Stimulated activated CD4-positive, alpha-beta T cell treated with anti-CD3 and anti-CD28 coated beads, Interleukin-15, amount 100 ng/mL, for 1 hour (primary cell): ENCODE measurements at places on chromosomes 7 and 10.

GRCh38 chr10:3978174-3978573 is 193.2 kb upstream of the KLF6 start:
- DNase-seq = no peak

DNA sequence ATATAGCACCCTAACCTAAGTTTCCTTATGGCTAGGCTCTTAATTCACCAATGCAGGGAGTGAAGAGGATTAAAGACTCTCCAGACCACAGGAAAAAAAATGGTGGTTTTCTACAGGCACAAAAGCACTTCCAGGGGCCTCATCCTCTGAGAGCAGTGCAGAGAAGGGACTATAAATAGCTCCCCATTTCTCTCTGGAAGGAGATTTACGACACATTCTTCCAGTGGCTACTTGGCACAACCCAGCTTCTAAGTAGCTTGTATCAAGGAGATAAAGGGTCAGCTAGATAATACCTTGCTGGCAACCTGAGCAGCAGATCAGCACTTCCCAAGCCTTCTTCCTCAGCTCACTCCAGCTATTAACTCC is 73.5 kb downstream of the CRPPA start:
- DNase-seq = no peak

DNA sequence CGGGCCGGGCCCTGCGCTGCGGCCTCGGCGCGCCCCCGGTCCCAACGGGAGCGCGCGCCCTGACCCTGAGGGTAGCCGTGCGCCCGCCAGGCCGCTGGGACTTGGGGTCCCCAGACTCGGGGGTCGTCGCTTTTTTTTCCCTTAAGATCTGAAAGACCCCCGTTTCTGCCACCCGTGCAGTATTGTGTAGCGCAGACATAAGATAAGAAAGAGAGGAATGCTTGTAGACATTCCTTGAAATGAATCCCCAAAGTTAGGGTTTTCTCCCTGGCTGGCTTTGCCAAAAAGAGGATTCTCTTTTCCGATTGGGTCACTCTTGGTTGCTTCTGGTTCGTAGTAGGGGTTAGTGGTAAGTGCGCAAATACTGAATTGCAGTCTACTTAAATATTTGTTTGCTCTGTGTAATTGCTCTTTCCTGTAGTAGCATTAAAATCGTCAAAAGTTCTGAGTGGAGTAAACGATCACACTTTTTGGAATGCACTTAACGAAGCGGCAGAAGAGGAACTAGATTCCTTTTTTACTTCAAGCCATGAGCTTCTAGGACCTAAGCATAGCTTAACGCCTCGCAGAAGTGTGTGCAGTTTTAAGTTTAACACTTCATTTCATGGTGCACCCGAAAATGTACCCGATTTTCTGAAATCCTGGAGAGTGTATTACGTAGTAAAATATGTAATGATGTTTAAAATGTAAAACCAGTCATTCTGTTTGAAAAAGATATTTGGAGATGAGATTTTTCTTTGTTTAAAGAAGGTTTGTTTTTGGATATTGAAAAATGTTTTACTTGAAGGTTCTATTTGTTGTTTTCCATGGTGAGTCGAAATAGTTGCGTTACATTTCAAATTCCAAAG is 1.3 kb downstream of the CUL1 start:
- DNase-seq = no peak

DNA sequence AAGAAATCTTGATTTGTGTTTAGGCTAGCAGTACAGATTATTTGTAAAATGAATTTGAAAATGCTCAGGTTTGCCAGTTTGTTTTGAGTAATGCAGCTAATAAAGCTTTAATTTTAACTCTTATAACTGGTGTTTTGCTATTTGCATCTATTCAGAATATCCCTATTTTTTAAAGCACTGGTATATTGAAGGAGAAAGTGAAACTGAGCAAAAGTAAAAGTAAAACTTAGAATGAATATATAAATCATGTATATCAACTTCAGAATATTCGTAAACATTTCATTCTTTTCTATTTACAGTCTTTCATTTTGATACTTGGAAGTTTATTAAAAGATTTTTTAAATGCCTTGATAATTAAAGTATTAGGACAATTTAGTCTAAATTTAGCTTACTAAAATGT is 26.2 kb downstream of the TASOR2 start:
- DNase-seq = no peak

DNA sequence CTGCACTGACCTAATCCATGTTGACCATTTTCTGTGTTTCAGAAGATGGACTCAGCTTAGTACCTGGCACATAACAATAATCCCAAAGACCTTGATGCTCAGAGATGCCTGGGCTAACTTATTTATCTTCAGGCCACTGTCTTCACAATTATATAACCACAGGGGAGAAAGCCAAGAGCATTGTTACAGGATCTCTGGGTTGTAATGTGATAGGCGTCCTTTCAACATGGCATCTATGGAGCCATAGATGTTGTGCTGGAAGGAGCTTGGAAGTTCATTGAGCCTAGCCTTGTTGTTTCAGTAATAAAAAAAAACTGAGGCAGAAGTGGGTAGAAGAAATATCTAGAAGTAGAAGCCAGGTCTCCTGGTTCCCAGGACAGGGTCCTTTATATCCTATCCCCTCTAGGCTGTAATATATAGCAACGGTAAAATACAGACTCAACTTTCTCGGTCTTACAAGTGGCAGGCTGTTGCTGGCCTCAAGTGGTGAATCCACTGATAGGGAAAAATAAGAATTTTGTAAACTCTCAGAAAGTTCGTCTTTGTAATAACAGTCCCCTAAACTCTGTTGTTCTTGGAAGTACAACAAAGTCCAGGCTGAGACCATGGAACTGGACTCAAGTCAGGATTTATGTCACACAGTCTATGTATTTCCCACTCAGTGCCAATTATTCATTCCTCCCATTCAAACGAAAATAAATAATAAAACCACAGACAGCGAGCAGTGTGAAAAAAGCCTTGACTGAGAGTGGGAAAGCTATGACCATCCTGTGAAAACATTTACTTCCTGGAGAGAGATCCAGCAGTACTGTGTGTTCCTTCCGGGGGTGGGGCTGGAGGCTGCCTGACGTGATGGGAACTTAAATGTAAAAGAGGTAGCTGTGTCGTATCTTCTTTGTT is 277.6 kb downstream of the REEP3 start:
- no peak for DNase-seq

DNA sequence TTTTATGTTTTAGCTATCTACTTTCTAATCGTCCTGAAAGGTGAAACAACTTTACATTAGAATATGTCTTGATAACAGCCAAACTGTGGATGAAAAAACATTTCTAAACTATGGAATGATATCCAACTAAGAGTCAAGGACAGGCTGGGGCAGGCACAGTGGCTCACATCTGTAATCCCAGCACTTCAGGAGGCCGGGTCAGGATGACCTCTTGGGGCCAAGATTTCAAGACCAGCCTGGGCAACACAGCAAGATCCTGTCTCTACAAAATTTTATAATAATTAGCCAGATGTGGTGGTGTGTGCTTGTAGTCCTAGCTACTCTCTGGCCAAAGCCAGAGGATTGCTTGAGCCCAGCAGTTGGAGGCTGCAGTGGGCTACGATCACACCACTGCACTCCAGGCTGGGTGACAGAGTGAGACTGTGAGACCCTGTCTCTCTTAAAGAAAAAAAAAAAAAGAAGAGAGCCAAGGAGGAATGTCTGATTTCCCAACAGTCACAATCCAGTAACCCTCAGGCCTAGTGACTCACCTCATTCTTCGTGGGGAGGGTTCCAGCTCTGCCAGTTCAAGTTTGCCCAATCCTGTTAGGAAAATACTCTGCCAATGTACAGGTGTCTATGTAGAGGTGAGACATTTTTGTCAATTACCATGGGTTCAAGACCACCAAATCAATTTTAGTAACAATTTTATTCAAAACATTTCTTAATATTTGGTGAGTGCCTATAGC is 14.6 kb upstream of the FZD1 start:
- DNase-seq = no peak

DNA sequence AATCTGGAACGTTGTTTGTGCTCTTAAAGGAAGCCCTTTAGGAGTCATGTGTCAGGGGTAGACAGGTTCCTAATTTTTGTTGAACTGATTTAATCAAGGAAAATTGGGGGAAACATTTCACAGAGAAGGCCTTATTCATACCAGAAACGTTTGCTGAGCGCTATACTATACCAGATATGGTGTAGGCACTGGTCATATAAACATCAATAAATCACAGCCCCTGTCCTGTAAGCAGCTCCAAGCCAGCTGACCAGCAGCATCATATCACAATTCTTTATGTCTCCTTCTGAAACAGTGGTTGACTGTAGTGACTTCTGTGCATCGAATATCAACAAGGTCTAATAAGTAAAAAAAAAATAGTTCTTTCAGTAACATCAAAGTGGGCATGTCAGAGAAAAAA is 1.1 kb downstream of the TMEM178B start:
- no peak for DNase-seq

DNA sequence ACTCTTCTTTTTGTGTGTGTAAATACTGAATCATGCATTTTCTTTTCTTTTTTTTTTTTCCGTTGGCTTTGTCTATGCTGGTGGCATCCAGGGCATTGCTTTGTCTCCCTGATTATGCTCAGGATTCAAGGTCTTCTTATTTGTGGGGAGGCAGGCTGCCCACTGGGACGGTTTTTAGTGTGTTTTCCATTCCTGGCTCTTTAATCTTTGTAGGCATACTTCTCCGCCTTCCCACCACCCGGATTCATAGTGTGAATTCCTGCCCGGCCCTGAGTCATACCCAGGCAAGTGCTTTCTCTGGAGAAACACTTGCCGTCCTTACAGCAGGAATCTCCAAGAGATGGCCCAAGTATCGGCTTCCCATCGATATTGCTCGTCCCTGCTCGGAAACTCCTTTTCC is 5.2 kb downstream of the ZNF655 start:
- no peak for DNase-seq

GRCh38 chr10:45160271-45160670 is 155.1 kb downstream of the OR13A1 start:
- DNase-seq = no peak

GRCh38 chr10:14481752-14482151 is 151.0 kb upstream of the FRMD4A start:
- DNase-seq = no peak

GRCh38 chr7:105638902-105639495 is 57.7 kb upstream of the EFCAB10 start:
- no peak for DNase-seq

GRCh38 chr7:128879939-128880746 is 17.5 kb downstream of the ATP6V1F start:
- DNase-seq = no peak

- DNase-seq = no peak
Observed at GRCh38 chr10:124671486-124672075, 72.6 kb downstream of the FAM53B start.

DNA sequence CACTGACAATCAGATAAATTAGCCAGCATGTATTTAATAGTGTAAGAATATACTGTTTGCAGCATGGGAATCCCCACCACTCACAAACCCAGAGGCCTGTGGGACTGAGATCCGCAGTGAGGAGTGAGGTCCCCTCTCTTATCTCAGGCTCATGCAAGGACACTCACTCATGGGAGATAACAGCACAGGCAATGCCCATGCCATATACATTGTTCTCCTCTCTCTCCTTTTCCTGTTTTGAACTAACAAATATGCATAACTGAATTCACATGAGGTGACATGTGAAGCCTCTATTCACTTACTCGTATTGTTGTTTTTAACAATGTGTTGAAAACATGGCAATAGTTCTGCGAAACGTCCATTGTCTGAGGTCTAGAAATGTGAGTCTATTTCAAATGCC is 230.5 kb downstream of the ARHGAP21 start:
- DNase-seq = no peak

- no peak for DNase-seq
Observed at GRCh38 chr7:70619130-70619529, 512.8 kb upstream of the GALNT17 start.

DNA sequence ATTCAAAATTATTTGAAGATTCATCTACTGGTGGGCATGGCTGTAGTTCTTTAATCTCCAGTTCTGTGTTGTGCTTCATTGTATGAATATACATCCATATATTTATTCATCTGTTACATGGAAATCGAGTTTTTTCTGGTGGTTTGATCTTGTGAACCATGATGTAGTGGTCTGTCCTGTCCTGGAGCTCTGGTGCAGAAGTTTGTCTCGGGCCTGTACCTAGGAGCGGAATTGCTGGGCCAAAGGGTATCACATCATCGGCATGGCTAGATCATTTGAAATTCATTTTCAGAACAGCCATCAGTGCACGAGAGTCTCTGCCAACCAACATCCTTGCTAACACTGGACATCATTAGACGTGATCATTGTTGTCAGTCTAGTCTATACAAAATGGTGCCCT is 107.0 kb downstream of the ELFN1 start:
- DNase-seq = no peak

DNA sequence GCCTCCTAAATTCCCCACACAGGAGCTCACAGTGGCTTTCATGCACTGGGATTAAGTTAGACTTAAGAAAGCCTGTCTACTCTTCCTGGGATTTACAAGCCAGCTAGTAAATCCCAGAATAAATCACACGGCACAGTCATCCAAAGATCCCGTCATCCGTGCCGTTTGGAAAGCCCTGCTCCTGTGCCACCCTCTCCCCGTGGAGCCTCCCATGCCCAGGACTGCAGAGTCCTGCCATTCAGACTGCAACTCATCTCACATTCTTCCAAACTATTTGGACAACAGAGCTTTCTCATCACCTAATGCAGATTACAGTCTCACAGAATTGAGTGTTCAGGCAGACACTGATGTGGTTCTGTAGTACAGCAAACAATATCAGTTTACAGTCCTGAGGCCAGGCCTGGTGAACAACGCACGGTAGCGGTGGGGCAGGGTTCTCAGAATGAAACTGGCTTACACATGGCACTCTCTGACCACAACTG is 166.5 kb downstream of the EGFR start:
- no peak for DNase-seq

GRCh38 chr7:91263384-91264045 is 718 bp upstream of the FZD1 start:
- DNase-seq = no peak

DNA sequence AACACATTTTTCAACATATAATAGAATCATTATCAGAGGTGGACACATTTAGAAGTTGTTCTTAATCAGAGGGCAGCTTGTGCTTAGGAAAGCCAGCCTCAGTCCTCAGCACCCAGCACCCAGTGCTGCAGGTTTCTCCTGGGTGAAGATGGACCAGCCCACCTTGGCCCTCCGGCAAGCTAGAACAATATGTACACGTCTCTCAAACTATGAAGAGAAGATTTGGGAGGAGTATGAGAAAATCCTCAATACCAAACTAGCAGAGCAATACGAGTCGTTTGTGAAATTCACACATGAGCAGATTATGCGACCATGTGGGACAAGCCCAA is 13.5 kb upstream of the RALA start:
- DNase-seq = no peak

DNA sequence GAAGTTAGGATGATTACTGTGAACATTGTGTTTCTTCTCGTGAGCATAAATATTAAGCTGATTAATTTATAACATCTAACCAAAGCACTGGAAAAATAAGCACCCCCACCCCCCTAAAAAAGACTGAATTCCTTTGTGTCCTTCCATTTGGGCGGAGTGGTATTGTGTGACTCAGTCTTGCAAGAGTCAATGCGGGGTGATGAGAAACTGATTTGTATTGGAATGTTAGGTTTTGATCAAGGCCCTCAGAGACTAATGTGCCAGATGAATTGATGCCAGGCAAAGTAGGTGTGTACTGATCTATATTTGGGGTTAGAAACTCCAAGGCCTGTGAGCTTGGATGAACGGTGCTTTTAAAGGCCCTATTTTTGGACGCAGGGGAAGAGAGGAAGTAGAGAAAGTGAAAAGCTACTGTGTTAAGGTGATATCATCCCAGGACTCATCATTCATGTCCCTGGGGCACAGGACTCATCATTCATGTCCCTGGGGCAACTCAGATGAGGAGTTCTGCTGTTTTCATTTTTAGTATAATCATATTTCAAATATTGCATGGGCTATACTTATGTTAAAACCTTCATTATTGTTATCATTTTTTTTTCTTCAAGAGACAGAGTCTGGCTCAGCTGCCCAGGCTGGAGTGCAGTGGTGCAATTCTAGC is 61.3 kb upstream of the PTN start:
- DNase-seq = no peak
